ENCODE measurements at places on chromosomes 7 and 10.

DNA sequence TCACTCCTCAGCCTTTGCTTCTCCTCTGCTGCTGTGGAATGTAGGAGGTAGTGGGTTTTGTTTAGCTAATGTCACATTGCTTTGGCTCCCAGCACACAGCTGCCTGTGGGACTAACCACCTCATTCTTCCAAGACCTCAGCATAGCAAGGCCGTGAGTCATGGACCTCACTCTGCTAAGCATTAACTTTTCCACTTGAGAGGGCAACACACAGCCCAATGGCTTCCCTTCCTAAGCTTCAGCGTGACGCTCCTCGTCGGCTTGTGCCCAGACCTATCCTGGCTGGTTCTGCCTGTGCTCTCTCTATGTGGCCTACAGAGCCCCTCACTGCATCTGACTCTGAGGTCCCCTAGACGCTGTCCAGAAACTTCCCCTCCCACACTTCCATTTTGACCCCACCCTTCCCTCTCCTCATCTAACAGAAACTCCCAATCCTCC, 23.3 kb downstream of the MYOF start:
- no peak for ATAC-seq

DNA sequence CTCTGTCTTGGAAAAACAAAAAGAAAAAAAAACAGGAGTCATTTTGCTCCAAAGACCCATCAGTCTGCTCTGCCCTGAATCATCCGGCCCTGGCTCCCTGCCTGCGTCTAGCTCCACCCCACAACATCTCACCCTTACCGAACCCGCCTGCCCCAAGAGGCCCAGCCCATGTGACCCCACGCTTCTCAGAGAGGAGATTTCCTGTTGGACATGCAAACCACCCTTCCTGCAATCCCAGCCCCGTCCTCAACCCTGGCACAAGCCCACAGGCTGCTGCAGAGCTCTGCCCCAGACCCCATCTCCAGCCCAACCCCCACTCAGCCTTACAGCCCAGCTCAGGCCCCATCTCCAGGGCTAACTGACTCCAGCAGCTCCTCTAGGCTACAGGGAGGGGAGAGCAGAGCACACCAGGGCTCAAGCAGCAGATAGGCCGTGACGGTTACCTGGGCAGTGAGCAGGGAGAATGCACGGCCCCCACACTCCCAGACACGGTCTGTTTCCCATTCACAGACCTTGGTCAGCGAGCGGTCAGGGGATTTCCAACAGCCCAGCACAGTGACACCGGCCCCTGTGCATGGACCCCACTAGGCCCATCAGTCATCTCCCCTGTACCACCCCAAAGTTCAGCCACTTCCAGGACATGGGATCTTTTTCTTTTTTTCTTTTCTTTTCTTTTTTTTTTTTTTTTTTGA, 69.9 kb upstream of the GTF2I start:
- ATAC-seq = peak; percentile 86

DNA sequence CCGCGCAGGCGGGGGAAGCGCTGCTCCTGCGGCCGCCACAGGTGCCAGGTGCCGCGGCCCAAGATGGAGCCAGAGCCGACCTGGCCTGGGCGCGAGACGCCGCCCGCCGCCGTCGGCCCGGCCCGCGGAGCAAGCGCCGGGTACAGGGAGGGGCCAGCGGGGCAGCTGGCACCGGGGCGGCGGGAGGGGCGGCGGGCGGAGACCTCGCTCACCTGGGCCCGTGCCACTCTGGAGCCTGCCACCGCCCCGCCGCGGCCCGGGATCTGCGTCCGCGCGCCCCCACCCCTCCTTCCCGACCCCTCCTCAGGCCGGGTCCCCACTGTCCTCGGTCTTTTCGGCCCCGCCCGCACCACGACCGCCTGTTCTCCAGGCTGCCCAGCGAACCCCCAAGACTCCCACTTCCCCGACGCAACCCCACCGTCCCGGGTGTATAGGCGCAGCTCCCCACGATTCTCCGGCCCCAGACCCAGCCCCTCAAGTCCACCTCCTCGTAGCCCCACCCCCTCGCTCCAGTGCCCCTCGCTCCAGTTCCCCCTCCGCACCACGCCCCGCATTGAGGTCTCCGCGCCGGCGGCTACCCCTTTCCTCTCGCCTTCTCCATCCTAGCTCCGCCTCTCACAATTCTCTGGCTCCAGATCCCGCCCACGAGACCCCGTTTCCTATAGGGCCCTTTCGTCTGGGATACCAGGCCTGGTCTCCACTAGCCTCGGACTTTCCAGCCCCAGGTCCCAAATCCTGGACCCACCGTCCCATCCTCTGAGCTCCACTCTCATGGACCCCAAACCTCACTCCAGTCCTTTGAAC, at the start of gene GPRIN2:
TSS of gene GPRIN2 (minus strand) at position 144 of the 804 bp plus-strand sequence. CDS start 5,922 bp downstream, outside the sequence.
- ATAC-seq = peak; percentile 5

GRCh38 chr7:24720283-24720682, 37.0 kb downstream of the GSDME start:
- no peak for ATAC-seq

- ATAC-seq = no peak
Observed at GRCh38 chr7:158387546-158387891, 200.1 kb downstream of the PTPRN2 start.

- no peak for ATAC-seq
Observed at GRCh38 chr10:125844751-125845221, 21.4 kb downstream of the BCCIP start.

DNA sequence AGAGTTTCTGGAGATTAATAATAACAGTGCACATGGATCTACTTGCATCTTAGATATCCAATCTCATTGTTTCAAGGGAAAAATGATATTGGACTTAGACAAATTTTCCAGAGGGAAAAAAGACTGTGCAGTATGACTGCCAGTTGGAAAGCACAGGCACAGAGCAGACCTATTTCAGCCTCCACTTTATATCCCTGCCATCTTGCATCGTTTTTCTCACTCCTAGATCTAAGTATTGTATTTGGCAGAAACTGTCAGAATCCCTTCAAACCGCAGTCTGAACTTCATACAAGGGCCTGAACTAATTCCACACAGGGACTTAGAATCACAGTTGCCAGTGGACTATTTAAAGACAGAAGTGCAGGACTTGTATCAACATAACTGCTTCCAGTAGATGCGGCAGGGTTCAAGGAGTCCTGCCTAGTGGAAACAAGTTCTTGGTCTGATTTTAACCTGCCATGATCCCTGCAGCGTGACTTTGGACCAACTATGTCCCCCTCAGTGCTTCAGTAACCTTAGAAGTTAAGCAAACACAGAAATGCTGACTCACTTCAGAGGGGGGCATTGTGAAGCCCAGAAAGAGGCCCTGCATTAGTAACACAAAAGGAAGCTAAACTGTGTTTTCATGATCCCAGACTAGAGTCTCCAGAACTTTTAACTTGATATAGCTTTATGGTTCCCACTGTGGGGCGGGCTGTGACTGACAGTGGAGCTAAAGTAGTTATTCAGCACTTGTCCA, 95.7 kb upstream of the PALS2 start:
- peak; percentile 20 for ATAC-seq

- ATAC-seq = peak; percentile 70
Observed at GRCh38 chr10:22308390-22308789, 7.8 kb upstream of the COMMD3 start.

DNA sequence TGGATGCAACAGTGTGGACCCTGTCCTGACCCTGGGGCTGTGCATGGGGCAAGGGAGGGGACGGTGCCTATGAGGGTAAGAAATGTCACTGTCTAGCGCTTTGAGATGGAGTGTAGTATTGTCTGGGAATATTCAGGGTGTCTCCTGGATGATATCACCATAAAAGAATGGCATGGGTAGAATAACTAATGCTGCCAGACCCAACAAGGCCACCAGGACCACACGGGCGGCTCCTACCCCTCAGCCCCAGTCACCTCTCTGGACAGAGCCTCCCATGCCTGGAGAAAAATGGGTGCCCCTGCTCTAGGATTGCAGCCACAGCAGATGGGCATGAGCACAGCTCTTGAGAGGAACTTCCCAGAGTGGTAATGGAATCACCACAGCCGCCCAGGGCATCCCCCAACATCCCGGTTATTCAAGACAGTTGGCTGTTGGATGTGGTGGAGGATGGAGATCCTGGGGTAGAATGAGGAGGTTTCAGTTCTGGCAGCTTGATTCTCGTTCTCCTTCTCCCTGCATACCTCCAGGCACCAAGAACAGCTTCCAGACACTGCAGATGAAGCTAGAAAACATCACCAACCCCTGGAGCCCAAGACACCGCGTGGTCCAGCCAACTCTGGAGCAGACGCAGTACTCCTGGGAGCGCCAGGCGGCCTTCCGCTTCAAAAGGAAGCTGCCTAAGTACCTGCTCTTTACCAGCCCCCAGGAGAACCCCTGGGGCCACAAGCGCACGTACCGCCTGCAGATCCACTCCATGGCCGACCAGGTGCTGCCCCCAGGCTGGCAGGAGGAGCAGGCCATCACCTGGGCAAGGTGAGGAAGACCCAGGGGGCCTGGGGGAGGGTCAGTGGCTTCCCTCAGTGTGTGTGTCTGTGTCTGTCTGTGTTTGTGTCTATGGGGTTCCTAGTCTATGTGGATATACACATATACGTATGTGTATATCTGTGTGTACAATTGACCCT, 6.2 kb downstream of the AOC1 start:
- ATAC-seq = no peak

DNA sequence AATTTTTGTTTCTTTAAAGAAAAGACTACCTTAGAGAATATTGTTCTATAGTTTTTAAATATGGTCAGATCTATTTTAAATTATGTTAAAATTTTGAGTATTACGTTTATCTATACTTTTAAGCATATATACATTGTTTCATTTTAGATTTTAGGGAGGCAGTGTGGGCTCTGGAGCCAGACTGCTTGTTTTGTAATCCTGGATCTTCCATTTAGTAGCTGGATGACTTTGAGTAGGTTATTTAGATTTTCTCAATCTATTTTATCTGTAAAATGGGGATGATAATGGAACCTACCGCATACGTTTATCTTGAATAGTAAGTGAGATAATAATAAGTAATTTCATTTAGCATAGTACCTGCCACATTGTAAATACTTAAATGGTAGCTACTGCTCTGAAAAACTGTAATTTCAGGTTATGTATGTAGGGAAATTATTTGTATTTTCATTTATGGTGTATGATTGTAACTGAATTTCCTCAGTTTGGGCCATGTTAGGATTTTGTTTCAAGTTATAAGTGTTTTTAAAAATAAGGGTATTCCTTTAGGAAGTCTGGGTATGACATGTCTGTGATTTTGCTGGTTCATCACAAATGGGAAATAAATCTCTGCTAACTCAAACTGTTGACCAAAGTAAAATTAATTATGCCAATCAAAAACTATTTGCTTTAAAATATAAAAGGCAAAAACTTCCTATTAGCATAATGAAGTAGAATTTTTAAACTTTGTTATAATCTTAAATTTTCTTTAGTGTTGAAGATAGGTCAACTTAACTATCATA, 6.5 kb downstream of the PTEN start:
- ATAC-seq = no peak

- no peak for ATAC-seq
Observed at GRCh38 chr7:27122077-27122910, 8.3 kb downstream of the HOXA4 start.

DNA sequence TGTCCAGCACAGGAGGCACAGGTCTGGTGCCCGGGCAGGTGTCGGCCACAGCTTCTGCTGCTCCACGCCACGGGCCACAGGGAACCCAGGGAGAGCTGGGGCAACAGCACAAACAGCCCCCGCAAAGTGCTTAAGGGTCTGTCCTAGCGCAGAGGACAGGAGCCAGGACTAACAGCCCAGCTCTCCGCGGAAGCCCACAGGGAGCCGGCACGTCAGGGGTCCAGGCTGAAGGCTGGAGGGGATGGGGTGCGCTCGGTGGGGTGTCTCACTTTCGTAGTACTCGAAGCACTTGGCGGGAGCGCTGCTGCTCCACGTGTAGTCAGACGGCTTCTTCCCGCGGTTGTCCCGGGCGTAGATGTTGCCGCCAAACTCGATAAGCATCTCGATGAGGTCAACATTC, 24.9 kb downstream of the ASB13 start:
- no peak for ATAC-seq

- ATAC-seq = no peak
Observed at GRCh38 chr10:74419491-74419951, 268.5 kb downstream of the ADK start.

GRCh38 chr10:44864051-44864450, 47.1 kb upstream of the TMEM72 start:
- no peak for ATAC-seq

DNA sequence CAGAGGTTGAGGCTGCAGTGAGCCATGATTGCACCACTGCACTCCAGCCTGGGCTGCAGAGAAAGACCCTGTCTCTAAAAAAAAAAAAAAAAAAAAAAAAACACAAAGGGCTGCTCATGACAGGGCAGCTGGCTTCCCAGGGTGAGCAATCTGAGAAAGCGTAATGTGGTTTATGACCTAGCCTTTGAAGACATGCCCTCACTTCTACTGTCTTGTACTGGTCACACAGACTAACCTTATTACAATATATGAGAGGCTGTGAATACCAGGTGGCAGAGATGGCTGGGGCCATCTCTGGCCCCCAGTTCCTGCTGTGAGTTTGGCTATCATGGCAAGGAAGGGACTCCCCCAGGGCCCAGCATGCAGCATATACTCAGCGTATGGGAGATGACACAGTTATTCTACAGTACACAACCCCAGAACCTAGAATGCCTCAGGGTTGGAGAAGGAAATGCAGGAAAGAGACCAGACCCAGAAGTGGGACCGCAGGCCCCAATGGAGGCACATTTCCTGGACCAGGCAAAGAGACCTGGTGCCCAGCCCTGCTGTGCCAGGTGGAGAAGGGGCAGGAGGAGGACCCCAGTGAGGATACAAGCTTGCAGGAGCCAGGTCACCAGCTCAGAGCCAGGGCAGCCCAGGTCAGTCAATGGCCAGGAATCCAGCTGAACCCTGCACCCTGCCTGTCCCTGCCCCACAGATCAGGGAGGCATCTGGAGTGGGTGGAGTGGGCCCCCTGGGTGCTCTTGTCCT, 26.3 kb downstream of the NPTX2 start:
- no peak for ATAC-seq

- ATAC-seq = no peak
Observed at GRCh38 chr7:116307253-116307652, 96.9 kb downstream of the TES start.

DNA sequence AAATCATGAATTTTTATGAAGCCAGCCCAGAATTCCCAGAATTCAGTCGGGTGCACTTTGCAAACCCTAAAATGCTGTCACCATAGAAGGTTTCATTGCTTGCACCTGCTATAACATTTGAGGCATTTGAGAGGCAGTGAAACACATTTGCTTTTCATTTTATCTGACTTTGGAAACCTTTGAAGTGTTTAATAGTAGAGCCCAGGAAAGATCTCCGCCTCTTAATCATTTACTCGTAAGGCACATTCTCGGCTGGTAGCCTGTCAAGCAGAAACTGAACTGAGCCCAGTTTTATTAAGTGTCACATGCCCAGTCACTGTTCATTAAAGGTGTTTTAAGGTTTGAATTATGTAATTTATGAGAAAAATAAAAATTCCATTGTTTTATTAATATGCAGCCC, 247.6 kb downstream of the EMX2 start:
- ATAC-seq = no peak

GRCh38 chr7:106372126-106372525, 87.3 kb upstream of the NAMPT start:
- no peak for ATAC-seq

GRCh38 chr10:27534161-27534700, 30.1 kb downstream of the RAB18 start:
- no peak for ATAC-seq

- no peak for ATAC-seq
Observed at GRCh38 chr7:105010504-105011130, 3.4 kb upstream of the KMT2E start.

GRCh38 chr7:50450590-50451032, 461 bp upstream of the FIGNL1 start:
- peak; percentile 45 for ATAC-seq

Measured in stimulated activated memory B cell treated with anti-CD40 and anti-IgM and Interleukin-4, amounts not matched to agents 10 μg/mL and 1 μg/mL and 100 μg/mL, for 72 hours (primary cell).